ENCODE measurements at places on chromosomes 13 and 19. TPM values are rescaled to one million over a fixed set of nuclear protein-coding genes. Genes with fewer than 3 reads are reported as not detected.

Gene ZNF726
- 1.0 TPM for total RNA-seq

Gene DCT
- not detected for total RNA-seq

Gene CABP5
- not detected for total RNA-seq

Gene CASP14
- total RNA-seq = not detected

Gene NLRP11
- 0.07 TPM for total RNA-seq

Gene KLK8
- total RNA-seq = not detected

Gene ZIC5
- total RNA-seq = 2.5 TPM

Gene ZNF136
- 2.1 TPM for total RNA-seq

Gene TRIP10
- 95.0 TPM for total RNA-seq

Gene ELANE
- total RNA-seq = 0.16 TPM

Gene GAPDHS
- total RNA-seq = 0.16 TPM

Gene AMER2
- total RNA-seq = not detected

Gene MEIS3
- 41.8 TPM for total RNA-seq

Gene C3
- 50.4 TPM for total RNA-seq

Gene IL27RA
- 9.7 TPM for total RNA-seq

Gene PRR36
- 0.36 TPM for total RNA-seq

Gene C5AR2
- total RNA-seq = 9.5 TPM

Gene GALP
- total RNA-seq = not detected

Gene NLRP9
- not detected for total RNA-seq

Gene FAM174C
- total RNA-seq = 50.5 TPM

Gene PRSS57
- not detected for total RNA-seq

Gene ZNF177
- 0.22 TPM for total RNA-seq

Gene ZFP82
- total RNA-seq = 2.2 TPM

Gene PGLYRP1
- total RNA-seq = not detected

Gene SULT2A1
- total RNA-seq = not detected
